ENCODE measurements at places on chromosomes 3 and 15.

- no peak for DNase-seq
These were observed 30.7 kb downstream of the EFL1 start for GRCh38 chr15:82231842-82232241.

DNA sequence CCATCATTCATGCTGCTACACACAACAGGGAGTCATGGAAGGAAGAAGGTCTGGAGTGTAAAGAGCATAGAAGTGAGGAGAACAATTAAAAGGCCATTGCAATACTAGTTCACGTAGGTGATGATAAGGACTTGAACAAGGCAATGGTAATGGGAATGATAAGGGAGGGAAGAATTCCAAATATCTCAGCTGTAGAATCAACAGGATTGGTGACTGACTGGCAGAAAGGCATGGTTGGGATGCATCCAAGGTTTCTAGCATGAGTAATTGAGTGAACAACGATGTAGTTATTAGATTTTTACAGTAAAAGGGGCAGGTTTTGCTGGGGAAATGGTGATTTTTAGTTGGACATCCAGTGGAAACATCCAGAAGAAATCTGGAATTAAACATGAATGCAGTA lies 2.4 kb upstream of the SEC62 start:
- no peak for DNase-seq

GRCh38 chr15:75203908-75204263 lies 2.2 kb downstream of the C15orf39 start:
- no peak for DNase-seq

DNA sequence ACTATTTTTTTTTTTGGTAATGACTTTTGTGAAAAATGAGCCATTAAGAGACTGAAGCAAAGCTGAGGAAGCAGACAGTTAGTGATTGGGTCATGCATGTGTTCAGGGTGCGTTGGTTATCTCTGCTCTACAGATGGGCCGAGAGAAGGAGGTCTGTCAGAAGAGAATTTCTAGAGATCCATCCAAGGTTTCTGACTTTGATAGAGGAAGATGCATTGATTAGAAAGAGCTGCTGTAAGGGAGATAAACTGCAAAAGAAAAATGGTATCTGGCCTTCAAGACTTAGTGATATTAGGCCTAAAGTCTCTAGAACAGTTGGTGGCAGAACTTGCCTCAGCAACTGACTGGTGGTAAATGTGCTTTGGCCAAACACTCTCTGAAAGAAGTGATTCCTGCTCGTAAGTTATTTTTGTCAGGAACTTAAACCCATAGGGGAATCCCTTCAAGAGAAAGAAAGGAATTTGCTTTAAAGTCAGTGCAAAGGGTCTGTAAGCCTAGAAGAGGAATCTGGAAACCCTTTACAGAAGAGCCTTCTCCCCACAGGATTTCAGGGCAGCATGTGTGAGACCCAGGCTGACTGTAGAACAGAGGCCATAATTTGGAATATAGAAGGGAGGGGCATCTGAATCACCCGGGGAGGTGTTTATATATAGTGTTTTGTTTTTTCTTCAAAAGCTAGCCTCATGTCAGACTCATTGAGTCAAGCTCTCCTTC lies 67.8 kb downstream of the OPA1 start:
- DNase-seq, result no peak

- DNase-seq, result no peak
These were observed 3.7 kb upstream of the EFHB start for GRCh38 chr3:19937459-19938294.

DNA sequence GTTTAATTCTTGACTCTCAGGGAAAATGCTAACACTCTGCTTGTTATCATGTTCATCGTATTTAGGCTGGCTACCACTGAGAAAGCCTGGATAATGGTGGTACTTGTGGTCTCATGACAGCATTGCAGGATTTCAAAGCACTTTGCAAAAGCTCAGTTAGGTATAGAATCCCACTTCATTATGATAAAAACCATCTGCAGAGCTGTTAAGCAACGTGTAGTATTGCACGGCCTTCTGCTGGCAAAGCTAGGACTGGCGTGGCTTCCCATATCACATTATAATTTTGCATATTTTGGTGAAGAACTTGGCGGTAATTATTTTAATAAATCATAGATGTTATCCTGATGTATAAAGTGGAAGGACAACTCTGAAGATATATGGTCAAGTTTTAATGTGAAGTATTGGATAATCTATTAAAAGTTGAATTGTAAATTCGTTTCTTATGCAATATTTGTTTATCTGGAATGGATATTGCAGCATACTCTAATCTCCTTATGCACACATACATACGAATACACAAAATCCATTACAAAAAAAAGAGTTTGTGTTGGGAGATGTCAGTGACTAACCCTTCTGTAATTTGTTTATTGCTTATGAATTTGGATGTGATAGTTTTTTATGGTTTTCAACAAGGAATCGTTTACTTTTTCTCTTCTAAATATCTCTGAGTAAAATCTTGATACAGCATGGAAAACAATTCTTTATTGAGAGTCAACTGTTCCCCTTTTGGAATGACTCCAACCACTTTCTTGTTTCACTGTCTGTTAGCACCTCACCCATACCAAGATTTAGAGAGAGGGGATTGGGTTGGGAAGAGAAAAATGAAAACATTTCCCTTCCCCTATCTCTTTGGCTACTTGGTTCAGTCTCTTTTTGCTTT lies 9.2 kb downstream of the RAB8B start:
- DNase-seq, result no peak

- no peak for DNase-seq
These were observed 30.2 kb upstream of the ALDH1L1 start for GRCh38 chr3:126210606-126211005.

DNA sequence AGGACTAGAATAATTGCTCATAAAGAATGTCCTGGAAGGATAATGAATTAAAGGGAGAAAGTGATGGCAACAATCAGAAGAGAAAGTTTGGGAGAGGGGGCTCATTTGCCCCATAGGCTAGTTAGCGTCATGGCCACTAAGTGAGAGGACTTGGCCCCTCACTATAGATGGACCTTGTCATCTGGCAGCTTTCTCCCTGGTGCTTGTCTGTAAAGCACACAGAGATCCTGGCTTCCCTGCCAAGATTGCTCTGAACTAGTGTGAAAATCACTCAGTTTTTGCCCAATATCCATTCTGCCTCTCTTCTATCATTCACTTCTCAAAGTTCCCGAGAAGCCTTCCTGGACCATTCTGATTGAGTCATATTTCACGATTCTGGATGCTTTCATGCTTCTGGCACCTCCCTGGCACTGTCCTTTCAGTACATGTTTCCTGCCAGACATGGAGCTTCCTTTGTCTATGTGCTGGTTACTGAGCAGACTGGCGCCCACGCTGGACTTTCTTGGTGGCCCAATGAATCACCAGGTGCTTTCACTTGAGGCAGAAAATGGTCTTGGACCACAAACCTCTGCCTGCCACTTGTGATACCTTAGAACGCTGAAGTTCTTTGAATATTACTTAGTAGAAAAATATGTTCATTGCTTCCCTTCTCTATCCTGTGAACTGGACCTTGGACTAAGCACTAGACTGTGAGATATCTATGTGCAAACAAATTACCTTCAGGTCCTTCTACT lies 709.6 kb upstream of the CFAP20DC start:
- DNase-seq, result peak; percentile 5

GRCh38 chr3:161474139-161474538 lies 22.5 kb upstream of the OTOL1 start:
- DNase-seq, result no peak

DNA sequence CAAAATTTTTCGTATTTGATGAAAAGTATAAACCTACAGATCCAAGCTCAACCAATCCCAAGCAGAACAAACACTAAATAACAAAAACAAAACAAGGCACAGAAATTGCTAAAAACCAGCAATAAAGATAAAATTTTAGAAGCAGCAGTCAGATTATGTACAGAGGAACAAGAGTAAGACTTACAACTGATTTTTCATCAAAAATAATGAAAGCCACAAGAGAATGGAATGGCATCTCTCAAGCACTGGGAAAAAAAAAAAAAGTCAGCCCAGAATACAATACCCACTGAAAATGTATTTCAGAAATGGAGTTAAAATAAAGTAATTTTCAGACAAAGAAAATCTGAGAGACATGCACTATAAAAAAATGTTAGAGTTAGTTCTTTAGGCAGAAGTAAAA lies 27.0 kb downstream of the GPR156 start:
- no peak for DNase-seq

- DNase-seq, result no peak
These were observed 184.3 kb downstream of the PLCH1 start for GRCh38 chr3:155560594-155560993.

- DNase-seq, result peak; percentile 74
These were observed 217.6 kb downstream of the ARRDC4 start for GRCh38 chr15:98177966-98178592.

DNA sequence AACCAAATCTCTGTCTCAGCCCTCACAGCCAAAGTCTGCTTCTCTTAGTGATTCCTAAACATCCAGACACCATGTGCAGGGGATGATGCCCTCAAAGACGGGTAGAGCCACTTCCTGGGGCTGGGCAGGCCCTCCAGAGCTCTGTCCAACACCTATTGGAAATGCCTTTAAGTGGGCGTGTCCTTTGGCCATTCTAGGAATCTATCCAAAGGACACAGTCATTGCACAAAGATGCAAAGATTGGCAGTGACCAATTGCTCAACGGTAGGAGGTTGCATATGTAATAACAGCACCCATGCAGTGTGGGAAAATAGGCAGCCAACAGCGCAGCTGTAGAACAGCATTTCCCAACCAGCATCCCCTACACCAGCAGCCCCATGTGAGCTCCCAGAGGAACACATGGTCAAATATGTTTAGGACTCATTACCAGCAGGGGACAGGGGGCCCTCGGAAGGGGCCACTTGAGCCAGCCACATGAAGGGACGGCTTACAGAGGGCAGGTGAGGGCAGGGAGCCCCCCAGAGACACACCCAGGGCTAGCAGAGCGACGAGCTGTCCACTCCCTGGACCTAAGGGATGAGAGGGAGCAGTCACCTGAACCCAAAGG lies 142.8 kb upstream of the IQSEC1 start:
- DNase-seq, result no peak

- no peak for DNase-seq
These were observed 7.3 kb downstream of the VILL start for GRCh38 chr3:37997791-37998370.

- no peak for DNase-seq
These were observed at the start of gene DNAH1 for GRCh38 chr3:52315977-52316764. Gene DNAH1, plus strand, starts transcription at chr3:52316319. Its CDS starts 6,124 bp downstream, at chr3:52322443.

DNA sequence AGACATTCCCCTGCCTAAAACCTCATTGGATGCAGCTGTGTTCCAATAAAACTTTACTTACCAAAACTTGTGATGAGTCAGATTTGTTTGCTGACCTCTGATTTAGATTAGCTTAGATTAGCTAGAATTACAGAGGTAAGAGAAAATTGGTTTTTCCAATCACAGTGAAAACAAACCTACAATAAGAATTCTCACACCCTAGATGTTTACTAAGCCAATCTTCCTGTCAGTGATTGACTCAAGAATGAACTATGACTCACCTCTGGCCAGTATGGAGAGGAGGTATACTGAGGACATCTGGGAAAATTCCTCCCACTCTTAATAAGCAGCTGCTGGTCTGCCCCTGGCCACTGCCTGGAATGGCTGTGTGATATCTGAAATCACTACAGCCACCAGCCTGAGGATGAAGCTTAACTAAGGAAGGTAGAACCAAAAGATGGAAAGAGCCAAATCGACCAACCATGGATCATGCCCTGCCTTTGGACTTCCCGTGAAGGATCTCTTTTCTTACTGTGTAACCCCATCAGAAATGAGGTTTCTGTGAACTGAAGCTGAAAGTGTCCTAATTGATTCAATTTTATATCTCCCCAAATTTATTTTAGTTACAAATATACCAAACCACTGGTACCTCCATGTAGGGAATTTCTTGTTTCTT lies 19.0 kb upstream of the GHSR start:
- DNase-seq, result peak; percentile 72

GRCh38 chr3:135908737-135909136 lies 56.8 kb upstream of the PPP2R3A start:
- DNase-seq, result no peak

- DNase-seq, result no peak
These were observed 7.8 kb downstream of the SETMAR start for GRCh38 chr3:4310971-4311370.

DNA sequence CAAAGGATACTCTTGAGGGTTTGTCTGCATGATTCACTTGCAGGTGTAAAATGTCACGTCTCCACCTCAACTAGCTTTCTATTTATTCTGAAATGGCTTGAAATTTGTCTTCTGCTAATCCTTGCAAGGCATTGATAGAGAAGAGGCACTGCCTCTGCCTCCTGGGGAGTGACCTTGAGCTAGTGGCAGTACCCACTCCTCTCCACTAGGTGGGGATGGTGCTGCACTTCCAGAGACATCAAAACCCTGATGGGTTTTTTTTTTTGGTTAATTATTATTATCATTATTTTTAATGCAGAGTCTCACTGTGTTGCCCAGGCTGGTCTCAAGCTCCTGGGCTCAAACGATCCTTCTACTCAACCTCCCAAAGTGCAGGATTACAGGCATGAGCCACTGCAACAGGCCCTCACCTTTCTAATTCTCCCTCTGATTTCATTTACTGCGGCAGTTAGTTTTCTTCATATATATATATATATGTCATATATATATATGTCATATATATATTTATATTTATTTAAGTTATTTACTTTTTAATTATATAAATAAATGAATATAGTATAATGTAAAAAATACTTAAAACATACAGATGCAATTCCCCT lies 117.6 kb upstream of the EIF1B start:
- DNase-seq, result peak; percentile 68

- peak; percentile 19 for DNase-seq
These were observed 137.1 kb upstream of the PRR20G start for GRCh38 chr3:127424766-127425504.

Data from kidney capillary endothelial cell (primary cell).